Small intestine (tissue), 16 donors: ENCODE measurements at places on chromosomes 5 and 9. TPM values are rescaled to one million over a fixed set of nuclear protein-coding genes. Genes with fewer than 3 reads are reported as not detected.

DNA sequence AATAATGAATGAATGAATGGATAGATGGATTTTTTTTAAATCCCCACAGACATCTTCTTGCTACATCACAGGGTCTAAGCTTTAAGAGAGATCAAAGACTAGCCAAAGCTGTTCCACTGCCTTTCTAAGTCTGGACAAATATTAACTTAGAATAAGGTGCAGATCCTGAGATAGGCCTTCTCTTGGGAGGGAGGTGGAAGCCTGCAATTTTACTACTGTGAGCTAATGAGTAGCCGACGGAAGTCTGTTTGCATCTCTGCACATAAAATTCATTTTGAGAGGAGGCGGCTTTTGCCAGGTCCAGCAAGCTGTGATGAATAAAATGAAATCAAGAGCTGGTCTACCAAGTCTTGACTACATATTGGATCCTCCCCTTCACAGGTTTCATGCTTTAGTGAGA is 484.9 kb downstream of the TMEM38B start:
- H3K36me3 ChIP-seq = no peaks in the 10 kb centered on the region
- H3K4me3 ChIP-seq = no peak overlapping the region
- H3K27ac ChIP-seq = no peak overlapping the region
- H3K4me1 ChIP-seq = no peaks in the 10 kb centered on the region
- DNase-seq = peak; percentile 26

GRCh38 chr5:154010660-154011059 is 28.1 kb downstream of the FAM114A2 start:
- H3K4me1 ChIP-seq = no peaks in the 10 kb centered on the region
- H3K27me3 ChIP-seq = no peaks in the 10 kb centered on the region
- DNase-seq = no peak
- no peak overlapping the region for H3K27ac ChIP-seq
- no peak overlapping the region for H3K4me3 ChIP-seq

- no peak overlapping the region for H3K4me3 ChIP-seq
- H3K27ac ChIP-seq = no peak overlapping the region
- no peaks in the 10 kb centered on the region for H3K36me3 ChIP-seq
- no peaks in the 10 kb centered on the region for H3K4me1 ChIP-seq
- DNase-seq = no peak
Observed at GRCh38 chr9:70131296-70131695, 87.6 kb downstream of the MAMDC2 start.

Gene SLC45A2
- polyA plus RNA-seq = not detected

DNA sequence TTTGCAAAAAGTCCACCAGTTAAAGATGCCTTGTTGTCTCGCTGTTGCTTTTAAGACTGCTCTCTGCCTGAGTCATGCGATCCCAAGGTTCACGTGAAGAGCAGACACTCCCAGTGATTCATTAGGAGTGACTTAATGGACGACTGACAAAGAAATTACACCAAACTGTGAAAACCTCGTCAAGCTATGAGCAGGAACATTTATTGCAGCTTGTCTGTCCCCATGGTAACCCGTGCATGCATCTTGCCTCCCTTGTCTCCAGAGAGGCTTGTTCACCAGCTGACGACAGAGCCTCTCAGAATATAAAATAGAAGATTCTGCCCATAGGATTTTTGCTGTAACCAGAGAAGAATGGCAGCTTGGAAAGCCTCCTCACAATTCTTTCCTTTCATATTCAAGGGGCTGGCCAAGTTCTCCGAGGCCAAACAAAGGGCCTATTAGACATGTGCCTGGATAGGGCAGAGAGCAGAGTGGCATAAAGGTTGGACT is 352.7 kb downstream of the SPOCK1 start:
- H3K4me3 ChIP-seq = no peak overlapping the region
- H3K27ac ChIP-seq = no peak overlapping the region
- H3K27me3 ChIP-seq = peaks cover 6% of the 10 kb centered on the region
- no peak for DNase-seq
- H3K4me1 ChIP-seq = no peaks in the 10 kb centered on the region

Gene TLX3
- polyA plus RNA-seq = not detected

DNA sequence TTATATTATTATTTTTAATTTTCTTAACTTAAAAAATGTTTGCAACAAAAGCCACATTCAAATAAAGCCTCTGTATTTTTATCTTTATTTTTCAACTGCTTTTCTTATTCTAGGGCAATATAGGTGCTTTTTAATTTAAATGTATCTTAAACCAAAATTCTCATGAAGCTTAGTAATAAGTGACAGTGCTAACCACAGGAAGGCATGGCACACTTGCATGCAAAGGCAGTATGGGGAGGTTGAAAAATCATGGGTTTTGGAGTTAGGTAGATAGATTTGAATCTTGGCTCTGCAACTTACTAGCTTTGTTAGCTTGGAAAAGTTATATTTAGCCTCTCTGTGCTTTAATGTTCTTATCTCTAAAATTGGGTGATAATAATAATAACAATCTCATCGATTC is 458.0 kb downstream of the DMAC1 start:
- H3K4me3 ChIP-seq = no peak overlapping the region
- DNase-seq = no peak
- no peak overlapping the region for H3K27ac ChIP-seq
- H3K27me3 ChIP-seq = no peaks in the 10 kb centered on the region

- H3K4me1 ChIP-seq = no peaks in the 10 kb centered on the region
- H3K27me3 ChIP-seq = no peaks in the 10 kb centered on the region
- no peak overlapping the region for H3K27ac ChIP-seq
- no peaks in the 10 kb centered on the region for H3K36me3 ChIP-seq
- no peak overlapping the region for H3K4me3 ChIP-seq
Observed at GRCh38 chr9:15268317-15268716, 38.7 kb downstream of the TTC39B start.

DNA sequence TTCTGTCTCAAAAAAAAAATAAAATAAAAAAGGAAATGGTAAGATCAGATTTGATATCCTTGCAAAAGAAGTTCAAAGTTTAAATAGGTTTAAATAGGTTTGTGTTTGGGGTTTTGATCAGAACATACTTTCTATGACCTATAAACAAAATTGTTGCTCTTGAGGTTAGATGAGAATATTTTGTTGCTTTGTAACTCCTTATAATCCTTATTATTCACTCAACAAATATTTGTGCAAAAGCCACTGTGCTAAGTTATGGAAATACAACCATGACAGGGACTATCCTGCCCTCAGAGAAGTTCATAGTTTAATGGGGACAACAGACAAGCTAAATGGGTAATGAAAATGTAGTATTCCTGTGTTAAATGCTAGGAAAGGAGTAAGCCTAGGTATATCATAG is 71.5 kb downstream of the INVS start:
- no peaks in the 10 kb centered on the region for H3K4me1 ChIP-seq
- no peak for DNase-seq
- no peaks in the 10 kb centered on the region for H3K27me3 ChIP-seq
- H3K27ac ChIP-seq = no peak overlapping the region

Gene GARNL3
- 11.3 TPM for polyA plus RNA-seq

Gene PTGER4
- 17.2 TPM for polyA plus RNA-seq

GRCh38 chr9:112535811-112536210 is 49.2 kb downstream of the KIAA1958 start:
- DNase-seq = no peak
- no peak overlapping the region for H3K27ac ChIP-seq
- H3K4me1 ChIP-seq = peaks cover 4% of the 10 kb centered on the region
- H3K4me3 ChIP-seq = no peak overlapping the region
- no peaks in the 10 kb centered on the region for H3K36me3 ChIP-seq

Gene CNTNAP3
- polyA plus RNA-seq = not detected

- no peaks in the 10 kb centered on the region for H3K27me3 ChIP-seq
- H3K36me3 ChIP-seq = no peaks in the 10 kb centered on the region
- no peak overlapping the region for H3K4me3 ChIP-seq
- no peak for DNase-seq
- H3K27ac ChIP-seq = no peak overlapping the region
- no peaks in the 10 kb centered on the region for H3K4me1 ChIP-seq
Observed at GRCh38 chr5:81182396-81183390, 50.4 kb upstream of the CKMT2 start.

GRCh38 chr9:17509701-17510100 is 69.2 kb upstream of the SH3GL2 start:
- no peak overlapping the region for H3K27ac ChIP-seq
- no peaks in the 10 kb centered on the region for H3K4me1 ChIP-seq
- H3K27me3 ChIP-seq = no peaks in the 10 kb centered on the region
- no peak overlapping the region for H3K4me3 ChIP-seq
- no peak for DNase-seq

DNA sequence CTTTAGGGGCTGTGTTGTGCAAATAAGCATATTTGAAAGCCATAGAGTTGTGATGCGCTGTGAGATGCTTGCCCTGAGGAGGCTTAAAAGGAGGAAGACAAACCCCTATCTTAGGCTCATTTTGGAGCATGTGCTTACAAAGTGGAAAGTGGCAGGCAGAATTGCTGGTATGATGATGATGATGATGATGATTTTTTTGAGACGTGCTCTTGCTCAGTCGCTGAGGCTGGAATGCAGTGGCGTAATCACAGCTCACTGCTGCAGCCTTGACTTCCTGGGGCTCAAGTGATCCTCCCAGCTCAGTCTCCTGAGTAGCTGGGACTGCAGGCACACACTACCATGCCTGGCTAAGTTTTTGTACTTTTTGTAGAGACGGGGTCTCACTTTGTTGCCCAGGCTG is 1.7 kb downstream of the CNOT8 start:
- DNase-seq = peak; percentile 34
- peaks cover 1% of the 10 kb centered on the region for H3K36me3 ChIP-seq
- peak overlapping the region; percentile 98 for H3K27ac ChIP-seq
- no peaks in the 10 kb centered on the region for H3K27me3 ChIP-seq
- peak overlapping the region; percentile 90 for H3K4me3 ChIP-seq

GRCh38 chr5:167864801-167865200 is 426.6 kb upstream of the WWC1 start:
- no peak overlapping the region for H3K4me3 ChIP-seq
- DNase-seq = no peak
- no peak overlapping the region for H3K27ac ChIP-seq
- no peaks in the 10 kb centered on the region for H3K36me3 ChIP-seq
- no peaks in the 10 kb centered on the region for H3K4me1 ChIP-seq

Gene CCNO
- polyA plus RNA-seq = not detected

DNA sequence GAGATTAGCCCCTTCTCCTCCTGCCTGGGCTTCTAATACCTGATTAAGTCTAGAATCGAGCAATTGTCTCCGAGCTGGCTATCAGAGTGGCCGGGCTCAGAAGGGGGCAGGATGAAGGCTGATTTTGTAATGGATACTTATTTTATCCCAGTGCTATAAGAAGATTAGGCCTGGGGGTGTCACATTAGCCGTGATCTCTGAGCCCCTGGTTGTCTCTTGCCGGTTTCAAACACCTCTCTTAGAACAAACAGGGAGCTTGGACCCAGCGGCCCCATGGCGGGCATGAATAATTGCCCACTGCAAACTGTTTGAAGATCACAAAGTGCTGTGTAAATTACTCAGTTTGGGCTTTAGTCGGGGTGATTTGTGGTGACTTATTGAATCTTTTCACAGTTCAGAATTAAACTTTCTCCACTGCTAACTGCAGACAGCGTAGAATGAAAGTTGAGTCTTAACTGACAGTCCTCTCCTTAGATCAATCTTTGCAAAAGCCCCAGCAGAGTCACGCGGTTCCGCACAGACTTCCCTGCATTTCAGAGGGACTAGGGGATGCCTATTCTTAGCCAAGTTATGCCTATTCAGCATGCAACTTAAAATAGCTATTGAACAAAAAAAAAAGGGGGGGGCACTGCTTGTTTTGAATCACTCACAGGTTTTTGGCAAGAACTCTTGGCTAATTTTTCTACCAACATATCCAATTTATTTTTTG is 200.6 kb upstream of the IRX1 start:
- no peaks in the 10 kb centered on the region for H3K36me3 ChIP-seq
- H3K4me1 ChIP-seq = no peaks in the 10 kb centered on the region
- H3K27me3 ChIP-seq = peaks cover 1% of the 10 kb centered on the region
- no peak overlapping the region for H3K4me3 ChIP-seq
- no peak overlapping the region for H3K27ac ChIP-seq

DNA sequence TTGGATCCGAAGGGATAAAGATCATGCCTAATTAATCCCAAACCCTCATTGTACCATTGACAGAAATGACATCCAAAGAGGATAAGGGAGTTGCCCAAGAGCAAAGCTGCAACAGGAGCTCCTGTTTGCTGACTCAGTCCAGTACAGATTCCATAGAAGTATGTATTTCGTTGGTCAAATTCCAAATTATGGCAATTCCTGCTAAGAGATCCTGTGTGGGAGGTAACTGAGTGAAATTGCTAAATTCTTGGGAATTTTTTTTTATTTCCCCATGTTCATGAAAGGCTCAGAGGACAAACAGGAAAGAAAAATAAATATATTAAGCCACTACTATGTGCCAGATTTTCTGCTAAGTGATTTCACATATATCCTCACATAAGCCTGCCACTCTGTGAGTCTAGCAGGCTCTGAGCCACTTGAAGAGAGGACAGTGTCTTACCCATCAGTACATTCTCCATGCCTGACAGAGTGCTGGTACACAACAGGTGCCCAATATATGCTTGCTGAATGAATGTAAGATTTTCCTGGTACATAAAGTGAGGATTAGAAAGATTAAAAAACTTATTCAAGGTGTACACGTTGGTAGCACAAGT is 132.7 kb downstream of the GLIS3 start:
- H3K27ac ChIP-seq = no peak overlapping the region
- no peaks in the 10 kb centered on the region for H3K27me3 ChIP-seq
- no peak for DNase-seq
- no peak overlapping the region for H3K4me3 ChIP-seq

DNA sequence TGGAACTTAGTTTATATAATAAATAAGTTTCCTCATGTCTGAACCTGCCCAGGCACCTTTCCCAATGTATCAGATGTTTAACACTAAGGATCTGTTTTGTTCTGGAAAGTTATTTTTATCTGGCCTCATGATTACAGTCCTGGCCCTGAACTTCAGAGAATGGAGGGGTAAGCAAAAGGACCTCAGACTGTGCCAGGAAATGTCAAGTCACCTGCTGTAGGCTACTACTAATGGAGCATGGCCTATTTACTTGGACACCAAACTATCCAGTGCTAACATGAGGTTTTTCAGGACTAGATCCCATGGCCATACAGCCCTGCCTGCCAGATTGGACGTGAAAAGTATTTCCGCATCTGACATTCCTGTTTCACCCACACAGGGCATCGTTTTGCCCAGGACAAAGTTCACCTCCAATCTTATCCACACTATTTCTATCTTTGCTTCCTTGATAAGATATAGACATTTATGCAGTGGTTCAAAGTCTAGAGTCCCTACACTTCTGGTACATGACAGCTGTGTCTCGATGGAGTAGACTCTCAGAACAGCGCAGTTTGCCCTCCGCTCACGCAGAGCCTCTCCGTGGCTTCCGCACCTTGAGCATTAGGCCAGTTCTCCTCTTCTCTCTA is at the start of gene BTNL8:
Gene BTNL8, plus strand, starts transcription at position 539 of the 626 bp plus-strand sequence. CDS start 152 bp downstream, outside the sequence.
- H3K27me3 ChIP-seq = no peaks in the 10 kb centered on the region
- peaks cover 5% of the 10 kb centered on the region for H3K36me3 ChIP-seq
- peak within 1 kb of the TSS; percentile 78 for H3K4me3 ChIP-seq
- H3K4me1 ChIP-seq = peaks cover 2% of the 10 kb centered on the region
- H3K27ac ChIP-seq = peak within 1 kb of the TSS; percentile 85

Gene SLCO4C1
- polyA plus RNA-seq = 0.48 TPM

Gene COL15A1
- 0.22 TPM for polyA plus RNA-seq

- H3K27ac ChIP-seq = no peak overlapping the region
- DNase-seq = no peak
- no peaks in the 10 kb centered on the region for H3K27me3 ChIP-seq
Observed at GRCh38 chr5:144832416-144832815, 661.7 kb downstream of the KCTD16 start.
